ENCODE measurements at places on chromosomes 3 and 15. TPM values are rescaled to one million over a fixed set of nuclear protein-coding genes. Genes with fewer than 3 reads are reported as not detected.

- no peaks in the 10 kb centered on the region for H3K4me1 ChIP-seq
- H3K27me3 ChIP-seq, result no peaks in the 10 kb centered on the region
These were observed 286.1 kb downstream of the MAGI1 start for GRCh38 chr3:65752636-65753035.

GRCh38 chr3:182382112-182382857 is 411.0 kb upstream of the ATP11B start:
- H3K4me1 ChIP-seq, result no peaks in the 10 kb centered on the region
- no peak overlapping the region for H3K27ac ChIP-seq
- no peak overlapping the region for H3K4me3 ChIP-seq
- H3K36me3 ChIP-seq, result no peaks in the 10 kb centered on the region

DNA sequence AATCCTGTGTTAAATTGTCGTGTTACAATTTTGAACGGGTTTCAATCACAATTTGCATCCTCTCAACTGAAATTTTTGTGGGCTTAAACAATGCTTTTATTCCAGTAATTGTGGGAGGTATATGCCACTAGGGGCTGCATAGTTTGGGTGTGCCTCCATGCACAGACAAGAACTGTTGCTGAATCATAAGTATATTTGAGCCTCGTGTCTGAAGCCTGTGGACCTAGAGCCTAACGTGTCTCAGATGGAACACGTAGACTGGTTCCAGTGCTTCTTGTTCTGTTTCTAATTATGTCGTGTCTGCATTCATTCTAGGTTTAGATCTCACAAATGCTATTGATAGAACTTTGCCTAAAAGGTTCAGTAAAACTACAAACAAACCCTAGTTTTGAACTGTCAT is 363.4 kb downstream of the RBMS3 start:
- no peak for DNase-seq
- no peak overlapping the region for H3K27ac ChIP-seq
- no peaks in the 10 kb centered on the region for H3K36me3 ChIP-seq
- H3K4me1 ChIP-seq, result peaks cover 43% of the 10 kb centered on the region

Gene PAQR9
- total RNA-seq, result not detected
